Airway epithelial cell (primary cell): ENCODE measurements at places on chromosomes 5 and 9. TPM values are rescaled to one million over a fixed set of nuclear protein-coding genes. Genes with fewer than 3 reads are reported as not detected.

The OLFM1 gene
- total RNA-seq: not detected in 2 replicates

The TEX48 gene
- not detected in 2 replicates for total RNA-seq

The MCC gene
- 36.5 and 38.8 TPM in 2 replicates for total RNA-seq

The PCDHA1 gene
- total RNA-seq: 0.14 TPM in 2 replicates

The ENTR1 gene
- total RNA-seq: 45.6 and 48.5 TPM in 2 replicates

The STKLD1 gene
- 0.79 TPM in 1 of 2 replicates, not detected in the other for total RNA-seq

The SHOC1 gene
- 0.07 and 0.19 TPM in 2 replicates for total RNA-seq

The TMEM174 gene
- total RNA-seq: not detected in 2 replicates

The IL9 gene
- not detected in 2 replicates for total RNA-seq

The ROR2 gene
- 0.85 and 0.88 TPM in 2 replicates for total RNA-seq

The SERF1A gene
- total RNA-seq: 4.8 and 9.3 TPM in 2 replicates

The BTNL9 gene
- total RNA-seq: not detected in 2 replicates

The NUTM2F gene
- not detected in 2 replicates for total RNA-seq

The TOR1A gene
- 29.5 and 45.5 TPM in 2 replicates for total RNA-seq

The MTX3 gene
- 11.3 and 12.0 TPM in 2 replicates for total RNA-seq

The GPR151 gene
- not detected in 2 replicates for total RNA-seq

The GLIPR2 gene
- total RNA-seq: 1.9 and 2.0 TPM in 2 replicates

The CCDC192 gene
- total RNA-seq: not detected in 2 replicates

The PCDHA9 gene
- total RNA-seq: not detected in 2 replicates

The LVRN gene
- total RNA-seq: 0.33 and 0.49 TPM in 2 replicates

The F2R gene
- 11.0 and 23.8 TPM in 2 replicates for total RNA-seq

The SMIM3 gene
- total RNA-seq: 12.4 and 15.4 TPM in 2 replicates

The TMEM171 gene
- total RNA-seq: 0.84 and 0.92 TPM in 2 replicates

The TAF1L gene
- not detected in 2 replicates for total RNA-seq

The NREP gene
- total RNA-seq: 12.3 and 16.7 TPM in 2 replicates

The FAM153A gene
- not detected in 2 replicates for total RNA-seq

The PDCD1LG2 gene
- 0.19 and 0.71 TPM in 2 replicates for total RNA-seq

The PKD2L2 gene
- total RNA-seq: not detected in 2 replicates

The SPAG8 gene
- not detected in 2 replicates for total RNA-seq

The ANKRD55 gene
- not detected in 2 replicates for total RNA-seq

The NR4A3 gene
- 0.21 TPM in 1 of 2 replicates, not detected in the other for total RNA-seq

The NPDC1 gene
- total RNA-seq: 36.7 and 39.0 TPM in 2 replicates

The ADGRD2 gene
- not detected in 2 replicates for total RNA-seq

The F2RL2 gene
- 0.05 TPM in 1 of 2 replicates, not detected in the other for total RNA-seq

The ADGRV1 gene
- total RNA-seq: 0.49 and 0.60 TPM in 2 replicates

The PCDHGA3 gene
- total RNA-seq: 0.14 and 0.21 TPM in 2 replicates
